ENCODE measurements at places on chromosomes 5 and 9.
A peak's percentile ranks its signal among the peaks of the same experiment; 100 is the strongest.

DNA sequence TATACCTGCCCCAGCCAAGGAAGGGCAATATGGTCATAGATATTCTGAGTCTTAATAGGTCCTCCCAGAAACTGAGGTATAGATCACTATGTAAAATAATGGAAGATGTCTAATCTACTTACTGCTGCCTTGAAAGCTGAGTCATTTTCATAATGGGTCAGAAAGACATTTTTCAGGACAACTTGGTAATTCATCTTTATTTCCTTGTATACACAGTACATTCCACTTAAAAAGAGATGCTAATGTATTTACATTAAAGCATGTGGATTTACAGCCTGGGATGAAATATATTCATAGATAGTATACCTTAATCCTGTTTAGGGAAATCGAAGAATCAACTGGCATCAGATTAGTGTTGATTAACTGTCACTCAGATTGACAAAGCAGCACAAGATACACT, 219.1 kb upstream of the PPP1R2B start:
- no peak for DNase-seq

GRCh38 chr9:114722081-114722621, 40.2 kb upstream of the TEX48 start:
- no peak for DNase-seq

GRCh38 chr5:123460296-123460729, 37.1 kb upstream of the CEP120 start:
- DNase-seq: peak; percentile 30

DNA sequence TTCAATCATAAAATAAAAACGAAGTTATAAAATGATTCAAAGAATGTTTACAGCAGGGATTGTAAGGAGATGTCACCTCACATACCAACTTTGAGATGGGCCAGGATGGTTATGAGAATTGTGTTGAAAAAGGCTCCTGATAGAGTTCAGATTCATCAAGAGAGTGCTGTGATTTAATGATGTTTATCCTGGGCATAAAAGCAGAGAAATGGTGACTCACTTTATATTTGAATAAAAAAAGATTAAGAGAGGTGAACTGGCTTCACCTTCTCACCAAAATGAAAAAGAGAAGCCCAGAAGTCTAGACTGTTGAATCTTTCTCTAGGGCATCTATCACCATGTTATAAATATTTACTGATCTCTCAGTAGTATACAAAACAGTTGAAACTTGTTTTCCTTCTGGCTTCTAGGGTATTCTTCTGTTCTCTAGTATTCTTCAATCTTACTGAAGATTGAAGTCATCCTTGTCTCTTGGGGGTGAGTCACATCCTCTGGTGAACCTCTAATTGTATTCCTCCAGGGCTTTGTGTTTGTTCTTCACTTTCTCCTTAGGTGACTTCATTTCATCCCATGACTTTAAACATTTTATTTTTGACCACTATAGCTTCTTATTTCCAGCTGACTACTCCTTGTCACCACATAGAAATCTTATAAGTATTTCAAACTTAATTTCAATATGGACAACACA, 1237.3 kb upstream of the C9orf72 start:
- no peak for DNase-seq

DNA sequence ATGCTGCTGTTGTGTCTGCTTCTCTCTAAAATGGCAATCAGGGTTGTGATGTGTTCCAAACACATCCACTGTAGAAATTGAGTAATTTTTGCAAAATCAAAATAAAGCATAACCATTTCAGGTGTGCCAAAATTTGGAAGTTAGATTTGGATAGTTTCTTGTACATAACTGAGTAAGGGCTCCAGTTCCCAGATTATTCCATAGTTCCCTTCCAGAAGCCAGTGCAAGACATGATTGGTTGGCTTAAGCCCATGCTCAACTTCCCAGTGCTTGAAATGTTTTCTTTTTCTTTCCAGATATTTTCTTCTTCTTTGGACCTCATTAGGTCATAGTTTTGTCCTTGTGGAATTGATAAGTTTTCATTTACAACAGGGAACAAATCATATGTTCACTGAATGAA, 64.2 kb downstream of the SNCAIP start:
- DNase-seq: no peak

DNA sequence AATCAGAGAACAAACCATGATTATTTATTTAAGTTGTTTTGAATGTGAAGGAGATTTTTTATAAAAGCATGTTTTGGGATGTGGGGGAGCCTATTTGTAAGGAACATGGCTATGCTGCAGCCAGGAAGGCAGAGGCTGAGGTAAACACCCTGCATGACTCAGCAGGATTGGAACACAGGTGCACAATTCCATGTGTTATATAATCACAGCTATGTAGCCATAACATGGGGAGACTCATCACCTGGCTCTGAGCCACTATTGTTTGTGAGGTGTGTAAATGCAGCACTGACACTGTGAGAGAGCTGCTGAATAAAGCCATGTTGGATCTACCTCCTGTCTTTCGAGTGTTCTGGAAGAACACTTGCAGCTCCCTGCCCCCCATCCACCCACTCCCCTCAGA, 1009.8 kb downstream of the DNAH5 start:
- DNase-seq: no peak

GRCh38 chr5:112127861-112128260, 291.2 kb downstream of the EPB41L4A start:
- no peak for DNase-seq

GRCh38 chr5:159802661-159803060, 113.6 kb upstream of the ADRA1B start:
- no peak for DNase-seq

DNA sequence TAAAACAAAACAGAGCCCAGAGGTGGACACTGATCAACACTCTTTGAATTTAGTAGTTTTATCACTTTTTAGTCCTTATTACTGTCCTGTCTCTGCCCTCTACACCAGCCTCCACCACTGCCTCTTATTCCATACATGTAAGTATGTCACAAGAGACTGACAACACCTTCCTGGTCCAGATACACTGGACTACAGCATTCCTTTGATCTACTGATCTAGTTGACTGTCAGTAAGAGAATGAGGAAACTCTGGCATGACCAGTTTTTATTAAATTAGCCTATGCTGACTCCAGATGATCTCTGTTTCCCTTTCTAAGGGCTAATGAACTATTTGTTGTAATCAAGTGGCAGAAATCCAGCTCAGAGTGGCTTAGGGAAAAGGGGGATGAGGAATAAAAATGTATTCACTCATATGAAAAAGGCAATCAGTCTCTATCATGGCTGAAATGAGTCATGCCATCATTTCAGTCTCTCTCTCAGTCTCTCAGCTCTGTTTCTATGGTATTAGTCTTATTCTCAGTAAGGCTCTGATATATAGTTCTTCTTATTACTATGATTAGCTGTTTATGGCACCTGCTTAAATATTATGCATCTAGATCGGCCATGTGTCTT, 5.5 kb downstream of the ARHGEF37 start:
- no peak for DNase-seq

- DNase-seq: no peak
Observed at GRCh38 chr9:125732562-125732961, 14.6 kb upstream of the PBX3 start.

DNA sequence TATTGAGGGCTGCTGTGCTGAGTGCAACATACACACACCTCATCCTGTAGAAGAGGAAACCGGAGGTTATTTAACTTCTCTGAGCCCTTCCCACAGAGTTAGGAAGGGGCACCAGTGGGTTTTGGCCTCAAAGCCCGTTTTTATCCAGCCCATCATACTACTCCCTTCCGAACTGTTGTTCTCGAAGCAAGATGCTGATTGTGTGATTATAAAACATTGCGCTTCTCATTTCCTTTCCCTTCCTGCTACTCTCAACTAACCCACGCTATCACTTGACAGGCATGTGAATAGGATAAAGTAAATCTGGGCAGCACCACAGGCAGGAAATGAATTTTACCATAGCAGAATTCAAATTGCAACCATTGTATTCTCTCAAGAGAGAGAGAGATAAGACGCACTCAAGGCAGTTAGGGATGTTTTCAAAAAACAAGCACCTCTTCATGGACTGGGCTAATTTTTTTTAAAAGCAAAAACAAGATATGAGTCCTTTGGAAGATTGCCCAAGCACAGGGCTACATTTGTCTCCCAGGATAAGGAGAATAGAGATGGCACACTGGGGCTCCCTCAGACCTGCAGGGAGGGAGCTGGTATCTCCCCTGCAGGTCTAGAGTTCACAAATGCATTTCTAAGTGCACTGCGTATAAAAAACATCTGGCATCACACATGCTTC, 52.6 kb downstream of the GNA14 start:
- DNase-seq: no peak

- DNase-seq: no peak
Observed at GRCh38 chr5:163498886-163499285, 6.5 kb upstream of the MAT2B start.

DNA sequence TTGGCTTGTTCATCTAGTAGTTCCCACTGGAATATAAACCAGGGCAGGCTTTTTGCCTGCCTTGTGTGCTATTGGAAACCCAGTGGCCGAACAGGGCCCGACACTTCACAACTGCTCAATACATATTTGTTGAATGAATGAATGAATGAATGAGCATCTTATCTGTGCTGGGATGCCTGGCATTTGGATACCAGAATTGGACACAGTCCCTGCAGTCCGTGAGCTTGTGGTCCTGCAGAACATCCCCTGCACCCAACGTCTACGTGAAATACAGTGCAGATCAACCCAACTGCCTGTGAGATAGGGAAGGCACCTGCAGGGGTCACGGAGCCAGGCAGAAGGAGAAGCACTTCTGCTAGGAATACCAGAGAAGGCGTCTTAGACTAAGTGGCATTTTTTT, 30.0 kb upstream of the COL15A1 start:
- DNase-seq: no peak

- no peak for DNase-seq
Observed at GRCh38 chr5:90546216-90546837, 12.3 kb upstream of the ADGRV1 start.

DNA sequence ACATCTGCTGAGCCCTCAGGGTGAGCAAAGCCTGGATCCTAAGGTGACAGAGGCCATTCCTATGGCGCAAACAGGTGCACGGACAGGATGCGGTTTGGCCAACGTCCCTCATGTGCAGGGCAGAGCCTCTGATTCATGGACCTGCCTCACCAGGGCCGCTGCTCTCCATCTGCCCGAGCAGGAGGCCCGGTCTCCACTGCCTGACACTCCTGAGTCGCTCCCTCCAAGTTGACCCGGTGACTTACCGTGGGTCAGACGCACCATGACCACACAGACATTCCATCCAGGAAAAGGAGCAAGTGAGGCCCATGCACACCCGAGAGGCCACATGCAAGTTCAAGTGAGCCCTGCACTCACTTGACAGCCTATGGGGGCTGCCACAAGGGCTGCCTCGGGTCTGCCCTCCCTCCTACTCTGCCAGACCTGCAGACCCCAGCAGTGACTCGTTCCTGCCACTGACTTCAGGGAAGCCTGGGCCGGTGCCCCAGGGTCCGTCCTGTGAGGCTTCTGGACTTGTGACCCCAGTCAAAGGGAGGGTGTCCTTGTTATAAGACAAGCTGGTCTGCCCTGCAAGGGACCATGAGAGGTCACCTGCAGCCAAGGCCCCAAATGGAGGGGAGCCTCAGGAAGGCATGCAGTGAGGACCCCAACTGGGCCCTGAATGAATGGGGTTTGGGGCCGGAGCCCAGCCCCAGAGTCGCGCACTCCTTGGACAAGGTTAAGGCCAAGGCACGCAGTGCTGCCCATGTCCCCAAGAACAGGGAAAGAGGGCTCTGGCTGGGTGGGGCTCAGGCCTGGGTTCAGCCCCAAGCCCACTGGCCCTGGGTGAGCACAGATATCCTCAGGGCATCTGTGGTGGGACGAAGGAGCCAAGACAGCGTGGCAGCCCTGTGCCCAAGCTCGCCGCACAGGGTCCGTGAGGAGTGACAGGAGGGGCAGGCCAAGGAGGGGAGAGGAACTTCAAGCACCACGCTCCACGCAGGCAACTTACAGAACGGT, 10.1 kb downstream of the BRD3OS start:
- DNase-seq: no peak

DNA sequence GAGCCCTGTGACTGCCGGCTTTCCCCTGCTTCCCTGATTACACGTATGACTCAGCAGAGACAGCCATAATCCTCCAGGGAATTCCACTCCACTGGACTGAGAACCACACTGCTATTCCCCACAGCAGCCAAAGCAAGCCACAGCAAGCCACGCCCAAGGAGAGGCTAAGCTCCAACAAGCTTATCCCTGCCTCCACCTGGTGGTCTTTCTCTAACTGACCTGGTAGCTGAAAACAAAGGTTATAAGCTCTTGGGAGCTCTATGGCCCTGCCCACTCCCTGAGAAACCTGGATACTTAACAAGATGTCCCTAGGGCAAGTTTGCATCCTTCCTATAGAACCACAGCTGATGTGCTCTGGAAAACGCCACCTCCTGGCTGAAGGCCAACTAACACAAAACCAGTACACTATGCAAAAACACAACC, 613.7 kb upstream of the CDH18 start:
- DNase-seq: no peak

- DNase-seq: peak; percentile 40
Observed at GRCh38 chr9:97740848-97741821, 44.0 kb upstream of the XPA start.

GRCh38 chr9:124414612-124415011, 630 bp downstream of the PSMB7 start:
- no peak for DNase-seq

- no peak for DNase-seq
Observed at GRCh38 chr5:132808448-132808847, 4.7 kb upstream of the SOWAHA start.

DNA sequence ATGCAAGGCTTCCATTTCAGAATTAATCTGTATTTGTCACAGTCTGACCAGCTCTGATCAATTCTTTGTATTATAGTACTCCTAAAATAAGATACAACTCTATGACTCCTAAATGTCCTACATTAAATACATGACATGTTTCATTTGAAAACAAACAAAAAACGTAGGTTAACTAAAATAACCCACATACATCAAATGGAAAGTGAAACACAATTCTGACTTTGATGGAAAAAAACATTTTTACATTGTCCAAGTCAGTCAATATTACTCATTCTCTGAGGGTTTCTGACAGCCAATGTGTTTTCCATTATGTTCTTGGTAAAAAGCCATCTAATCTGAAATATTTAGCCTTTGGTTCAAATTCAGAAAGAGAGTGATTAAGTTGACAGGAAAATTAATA, 8.7 kb downstream of the HMGCS1 start:
- DNase-seq: no peak

GRCh38 chr9:13083963-13084528, 195.4 kb downstream of the MPDZ start:
- no peak for DNase-seq

- DNase-seq: no peak
Observed at GRCh38 chr9:112487799-112488340, 1.2 kb downstream of the KIAA1958 start.

DNA sequence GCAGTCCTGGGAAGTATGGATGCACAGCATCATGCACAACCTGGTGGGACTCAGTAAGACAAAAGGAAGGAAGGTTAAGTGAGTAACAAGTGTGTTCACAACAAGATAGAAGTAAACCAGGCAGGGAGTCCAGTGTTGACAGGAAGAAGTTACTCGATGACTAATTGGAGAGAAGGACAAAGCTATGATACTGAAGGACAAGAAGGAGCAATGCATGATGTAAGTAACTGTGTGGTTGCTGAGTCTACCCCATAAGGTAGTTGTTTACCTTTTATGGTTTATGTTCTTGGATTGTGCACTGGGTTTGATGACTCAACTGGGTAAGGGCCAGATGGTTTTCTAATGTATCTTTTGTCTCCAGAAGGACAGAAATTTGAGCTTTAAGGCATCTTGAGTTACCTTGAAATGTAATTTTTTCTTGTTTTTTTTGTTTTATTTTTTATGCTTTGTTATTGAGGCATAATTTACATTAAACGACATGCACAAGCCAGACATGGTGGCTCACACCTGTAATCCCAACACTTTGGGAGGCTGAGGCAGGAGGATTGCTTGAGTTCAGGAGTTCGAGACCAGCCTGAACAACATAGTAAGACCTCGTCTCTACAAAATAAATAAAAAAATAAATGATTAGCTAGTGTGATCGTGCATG, 89.2 kb upstream of the CAST start:
- DNase-seq: no peak
